ENCODE measurements at places on chromosomes 7 and 10.
A peak's percentile ranks its signal among the peaks of the same experiment; 100 is the strongest.

DNA sequence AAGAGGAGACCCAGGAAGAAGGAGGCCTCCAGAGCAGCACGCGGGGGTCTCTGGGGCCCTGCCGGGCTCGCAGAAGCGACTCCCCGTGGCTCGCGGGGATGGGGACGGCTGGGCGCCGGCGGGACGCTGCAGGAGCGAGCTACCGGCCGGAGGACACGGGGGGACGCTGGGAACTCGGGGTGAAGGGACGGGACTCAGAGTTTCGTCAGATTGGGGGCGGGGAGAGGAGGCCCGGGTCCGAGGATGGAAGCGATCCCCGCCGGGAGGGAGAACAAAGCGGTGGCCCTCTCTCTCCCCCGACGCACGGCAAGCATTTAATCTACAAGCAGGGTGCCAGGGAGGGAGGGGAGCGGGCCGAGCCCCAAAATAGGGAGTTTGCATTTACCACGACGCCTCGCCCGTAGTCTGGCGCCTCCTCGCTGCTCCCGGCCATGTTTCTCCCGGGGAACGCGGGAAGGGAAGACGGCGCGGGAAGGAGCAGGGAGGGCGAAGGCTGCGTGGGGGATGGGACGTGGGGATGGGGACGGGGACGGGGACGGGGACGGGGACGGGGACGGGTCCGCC lies at the start of gene PRTFDC1:
Gene PRTFDC1, minus strand, starts transcription at position 464 of the 564 bp plus-strand sequence. Its CDS starts 31 bp downstream, at position 433.
- no peak for DNase-seq

DNA sequence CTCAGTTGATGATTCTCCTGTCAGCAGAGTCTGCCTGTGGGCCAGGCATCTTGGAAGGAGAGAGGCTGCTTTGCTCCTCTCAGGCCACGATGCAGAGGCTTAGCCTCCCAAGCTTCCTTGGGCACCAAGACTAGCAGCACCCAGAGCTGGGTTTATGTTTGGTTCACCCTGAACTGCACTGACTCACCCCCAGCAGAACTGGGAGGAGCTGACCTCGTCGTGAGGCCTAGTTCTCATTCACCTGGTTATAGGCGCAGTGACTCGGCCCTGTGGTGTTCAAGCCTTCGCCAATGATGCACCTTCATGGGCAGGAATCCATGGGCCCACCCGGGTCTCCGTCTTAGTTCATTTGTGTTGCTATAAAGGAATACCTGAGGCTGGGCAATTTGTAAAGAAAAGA lies 122.0 kb upstream of the ZNF438 start:
- DNase-seq = no peak

- no peak for DNase-seq
These were observed 15.1 kb downstream of the RNF216 start for GRCh38 chr7:5766321-5766761.

- DNase-seq = no peak
These were observed 1.3 kb upstream of the ACHE start for GRCh38 chr7:100896732-100897608.

DNA sequence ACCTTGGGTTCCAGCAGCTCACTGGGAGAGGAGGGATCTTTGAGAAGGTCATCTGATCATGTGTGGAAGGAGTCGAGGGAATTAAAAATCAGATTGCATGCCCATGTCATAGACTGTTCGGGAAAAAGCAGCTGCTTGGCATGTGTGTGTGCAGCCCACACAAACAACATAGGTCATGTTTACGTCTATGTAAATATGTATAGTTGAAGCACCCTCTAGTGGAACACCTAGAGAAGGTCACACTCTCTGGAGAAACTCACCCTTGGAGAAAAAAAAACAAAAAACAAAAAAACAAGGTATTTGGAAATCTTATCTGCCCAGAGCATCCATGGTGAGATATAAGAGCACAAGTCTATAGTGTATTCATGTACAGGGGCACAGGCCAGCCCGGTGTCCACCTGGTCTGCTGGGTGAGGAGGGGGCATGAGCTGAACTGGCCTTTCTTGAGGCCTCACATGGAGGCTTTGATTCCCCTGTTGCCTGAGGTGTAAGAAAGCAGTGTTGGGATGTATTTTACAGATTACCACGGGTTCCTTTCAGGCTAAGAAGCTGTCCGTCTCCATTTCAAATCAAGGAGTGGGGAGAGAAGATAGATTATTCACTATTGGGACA lies 98.0 kb downstream of the NPY start:
- no peak for DNase-seq

- no peak for DNase-seq
These were observed 5.8 kb downstream of the KCND2 start for GRCh38 chr7:120278773-120279172.

DNA sequence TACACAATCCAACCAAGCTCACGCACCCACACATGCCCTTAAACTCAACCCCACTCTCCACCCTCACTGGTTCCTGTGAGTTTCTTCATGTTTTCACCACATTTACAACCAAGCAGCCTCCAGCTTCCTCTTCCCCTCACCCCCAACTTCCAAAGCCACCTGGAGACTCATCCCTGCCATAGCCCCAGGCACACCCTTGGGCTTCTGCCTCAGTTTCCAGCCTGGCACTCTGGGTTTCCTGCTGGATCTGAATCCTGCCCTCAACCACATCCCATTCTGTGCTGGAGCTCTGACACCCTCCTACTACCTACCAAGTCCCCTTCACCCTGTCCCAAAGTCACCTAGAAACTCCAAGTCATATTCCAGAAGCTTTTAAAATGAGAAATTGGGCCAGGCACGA lies 29.4 kb downstream of the CCDC3 start:
- no peak for DNase-seq

- DNase-seq = peak; percentile 86
These were observed 62.5 kb downstream of the DAGLB start for GRCh38 chr7:6385110-6385781.

- peak; percentile 38 for DNase-seq
These were observed 135.8 kb downstream of the CNNM2 start for GRCh38 chr10:103053659-103054581.

DNA sequence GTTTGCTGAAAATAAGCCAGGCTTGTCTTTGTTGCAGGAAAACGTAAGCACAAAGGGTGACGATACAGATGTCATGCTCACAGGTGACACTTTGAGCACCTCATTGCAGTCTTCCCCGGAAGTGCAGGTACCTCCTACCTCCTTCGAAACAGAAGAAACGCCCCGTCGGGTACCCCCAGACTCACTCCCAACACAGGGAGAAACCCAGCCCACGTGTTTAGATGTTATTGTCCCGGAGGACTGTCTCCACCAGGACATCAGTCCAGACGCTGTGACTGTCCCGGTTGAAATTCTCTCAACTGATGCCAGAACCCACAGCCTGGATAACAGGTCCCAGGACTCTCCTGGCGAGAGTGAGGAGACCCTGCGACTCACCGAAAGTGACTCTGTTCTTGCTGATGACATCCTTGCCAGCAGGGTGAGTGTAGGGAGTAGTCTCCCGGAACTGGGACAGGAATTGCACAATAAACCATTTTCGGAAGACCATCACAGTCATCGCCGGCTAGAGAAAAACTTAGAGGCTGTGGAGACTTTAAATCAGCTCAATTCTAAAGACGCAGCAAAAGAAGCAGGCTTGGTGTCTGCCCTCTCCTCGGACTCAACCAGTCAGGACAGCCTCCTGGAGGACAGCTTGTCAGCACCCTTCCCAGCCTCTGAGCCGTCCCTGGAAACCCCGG lies 18.3 kb upstream of the BHLHA15 start:
- DNase-seq = no peak

DNA sequence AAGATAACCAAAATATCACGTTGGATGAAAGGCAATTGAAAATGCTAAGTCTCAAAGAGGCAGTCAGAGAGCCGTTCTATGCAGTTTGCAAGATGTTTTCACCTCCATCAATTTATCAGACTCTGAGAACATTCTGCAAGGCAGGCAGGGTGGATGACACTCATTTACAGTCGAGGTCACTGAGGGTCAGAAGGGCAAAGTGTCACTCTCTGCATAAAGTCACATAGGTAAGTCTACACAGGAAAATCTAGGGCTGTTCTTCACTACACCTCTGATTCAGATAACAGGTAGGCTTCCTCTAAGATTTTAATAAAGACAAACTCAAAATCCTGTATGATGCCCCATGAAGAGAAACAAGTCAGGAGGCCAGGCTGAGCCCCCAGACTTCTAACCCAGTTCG lies 1.4 kb upstream of the PLEKHA1 start:
- DNase-seq = no peak

GRCh38 chr7:28840592-28840995 lies 117.5 kb downstream of the TRIL start:
- peak; percentile 92 for DNase-seq

GRCh38 chr7:21603462-21603861 lies 60.6 kb downstream of the DNAH11 start:
- DNase-seq = no peak

GRCh38 chr10:121032460-121032859 lies 181.3 kb downstream of the WDR11 start:
- no peak for DNase-seq

GRCh38 chr10:17025444-17026295 lies 103.9 kb downstream of the CUBN start:
- DNase-seq = no peak

- peak; percentile 42 for DNase-seq
These were observed 8.2 kb downstream of the TFR2 start for GRCh38 chr7:100632951-100633717.

- no peak for DNase-seq
These were observed 70.1 kb downstream of the PTPRN2 start for GRCh38 chr7:158517571-158517970.

DNA sequence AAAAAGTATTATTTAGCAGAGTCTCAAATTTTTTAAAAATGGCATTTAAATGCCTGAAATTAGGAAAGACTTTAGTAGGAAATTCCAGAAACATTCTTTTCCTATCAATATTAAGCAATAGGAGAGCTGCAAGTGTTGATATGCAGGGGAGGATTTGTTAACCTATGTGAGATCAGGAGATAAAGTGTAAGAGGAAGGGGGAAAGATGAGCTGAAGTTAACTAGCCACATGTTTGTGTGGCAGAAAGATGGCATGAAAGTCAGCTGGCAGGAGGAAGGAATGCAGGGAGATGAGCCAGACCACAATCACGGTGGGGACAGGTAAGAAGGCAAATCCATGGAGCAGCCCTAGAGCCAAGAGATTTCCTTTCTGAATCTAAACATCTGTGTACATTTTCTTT lies 303.6 kb downstream of the MAGI2 start:
- DNase-seq = no peak

- DNase-seq = no peak
These were observed 78.5 kb downstream of the ETV1 start for GRCh38 chr7:13910805-13911551.
